ENCODE measurements at places on chromosomes 2 and 18.
A peak's percentile ranks its signal among the peaks of the same experiment; 100 is the strongest.

DNA sequence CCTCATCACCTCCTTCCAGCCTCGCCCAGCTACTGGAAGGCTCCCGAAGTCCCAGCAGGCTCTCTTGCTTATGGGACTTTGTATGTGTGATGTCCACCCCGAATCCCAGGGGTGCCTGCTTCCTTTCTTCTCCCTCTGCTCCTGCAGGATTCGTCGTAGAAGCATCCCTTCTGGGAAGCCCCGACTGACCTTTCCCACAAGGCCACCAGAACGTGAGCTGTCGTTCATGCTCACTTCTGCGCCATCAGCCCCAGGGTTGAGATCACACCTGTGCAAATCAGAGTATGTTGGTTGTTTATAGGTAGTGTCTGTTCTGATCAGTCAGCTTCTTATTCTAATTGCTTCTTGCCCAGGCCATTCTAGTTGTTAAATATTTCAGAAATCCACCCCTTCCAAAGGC is 101.8 kb downstream of the HS1BP3 start:
- DNase-seq = no peak

DNA sequence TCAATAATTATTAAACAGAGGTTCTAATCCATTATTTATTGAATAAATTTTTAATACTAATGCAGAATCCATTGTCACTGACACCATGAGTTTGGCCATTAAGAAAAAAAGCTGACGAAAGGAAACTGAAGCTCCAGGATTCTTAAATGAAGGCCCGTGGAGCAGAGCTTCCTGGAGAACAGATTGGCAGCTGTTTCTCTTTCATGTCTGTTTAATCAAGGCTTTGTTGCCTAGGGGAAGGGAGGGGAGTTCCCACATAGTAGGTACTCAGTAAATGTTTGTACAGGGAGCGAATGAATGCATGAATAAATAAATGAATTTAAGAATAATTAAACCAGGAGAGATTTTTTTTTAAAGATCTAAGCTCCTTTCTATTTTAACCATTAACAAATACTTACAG is 315.1 kb upstream of the KLHL29 start:
- DNase-seq = no peak

- peak; percentile 15 for DNase-seq
Observed at GRCh38 chr2:177393203-177393755, 706 bp downstream of the AGPS start.

DNA sequence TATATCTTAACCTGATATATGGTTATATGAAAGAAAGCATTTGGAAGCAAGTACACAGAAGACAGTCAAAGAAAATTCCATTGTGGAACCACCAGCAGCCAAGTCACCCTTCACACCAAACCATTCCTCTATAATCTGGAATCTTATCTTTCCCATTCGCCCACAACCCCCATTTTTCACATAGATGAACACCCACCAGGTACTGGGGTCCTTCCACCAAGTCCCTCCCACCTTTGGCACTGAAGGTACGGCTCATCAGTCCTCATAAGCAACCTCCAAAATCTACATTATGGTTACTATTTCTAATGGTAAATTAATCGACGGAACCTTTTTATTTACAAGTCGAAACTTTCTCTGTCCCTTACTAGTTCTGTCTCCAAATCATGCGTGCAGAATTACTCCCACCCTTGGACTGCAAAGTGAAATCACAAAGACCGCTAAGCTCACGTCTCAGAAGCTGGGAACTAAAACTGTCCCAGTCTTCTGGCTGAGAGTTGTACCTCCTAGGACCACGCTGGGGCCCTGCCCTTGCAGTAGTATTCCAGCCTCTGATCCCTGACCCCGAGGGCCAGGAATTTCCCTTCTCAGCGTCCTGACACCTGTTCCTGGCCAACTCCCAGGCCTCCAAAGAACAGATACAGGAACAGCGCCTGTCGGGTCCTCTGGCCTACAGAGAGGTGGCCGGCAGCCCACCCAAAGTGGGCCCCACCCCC is 702 bp downstream of the OLA1 start:
- no peak for DNase-seq

DNA sequence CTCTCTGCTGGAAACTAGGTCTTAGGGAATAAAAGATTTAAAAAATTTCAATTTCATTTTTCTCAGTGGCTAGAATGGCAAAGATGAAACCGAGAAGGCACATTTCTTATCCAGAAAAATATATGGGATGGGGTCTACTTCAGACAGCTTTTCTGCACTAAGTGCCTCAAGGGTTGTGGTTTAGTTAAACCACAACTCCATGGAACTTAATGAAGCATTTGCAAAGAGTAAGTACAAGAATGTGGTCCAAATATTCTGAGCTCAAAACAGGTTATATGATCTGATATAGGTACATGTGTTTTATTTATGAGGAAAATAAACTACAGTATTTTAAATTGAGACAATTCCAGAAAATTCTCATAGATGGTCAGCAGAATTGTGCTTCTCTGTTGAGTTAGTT is 101.8 kb upstream of the FZD5 start:
- no peak for DNase-seq

DNA sequence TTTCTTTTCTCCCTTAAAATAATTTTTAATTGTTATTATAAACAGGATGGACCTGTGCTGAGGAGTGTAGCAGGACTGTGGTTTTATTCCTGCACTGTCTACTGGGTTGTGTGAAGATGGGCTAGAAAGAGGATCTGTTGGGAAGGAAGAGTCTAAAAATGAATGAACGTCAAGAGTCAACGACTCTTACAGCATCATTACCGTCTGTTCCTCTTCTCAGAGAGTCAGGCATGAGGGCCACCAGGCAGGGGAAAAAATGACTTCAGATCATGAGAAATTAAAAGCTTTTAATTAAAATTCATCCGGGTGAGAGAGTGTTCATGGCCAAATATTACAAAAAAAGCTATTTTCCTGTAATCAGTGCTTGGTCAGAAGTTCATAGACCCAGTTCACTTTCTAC is 32.6 kb downstream of the SRSF7 start:
- no peak for DNase-seq

DNA sequence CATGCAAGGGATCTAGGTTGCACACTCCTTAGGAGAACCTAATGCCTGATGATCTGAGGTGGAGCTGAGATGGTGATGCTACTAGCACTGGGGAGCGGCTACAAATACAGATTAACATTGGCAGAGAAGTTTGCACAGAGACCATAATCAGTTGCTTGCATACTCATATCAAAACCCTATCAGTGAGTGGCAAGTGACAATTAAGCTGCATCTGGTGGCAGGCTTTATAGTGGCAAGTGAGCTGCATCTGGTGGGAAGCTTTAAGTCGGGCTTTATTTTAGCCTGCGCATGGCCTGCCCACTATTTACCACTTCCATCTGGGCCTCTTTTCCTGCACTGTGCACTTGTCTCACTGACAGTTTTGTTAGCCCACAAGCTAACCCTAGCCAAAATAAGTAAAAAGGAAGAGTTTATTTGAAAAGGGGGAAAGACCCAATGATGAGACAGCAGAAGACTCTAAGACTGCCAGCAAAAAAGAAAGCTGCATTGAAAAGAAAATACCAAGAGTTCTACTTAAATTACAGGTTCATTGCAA is 140.9 kb upstream of the B3GNT2 start:
- no peak for DNase-seq

GRCh38 chr2:162182395-162182794 is 30.3 kb upstream of the GCG start:
- DNase-seq = no peak

DNA sequence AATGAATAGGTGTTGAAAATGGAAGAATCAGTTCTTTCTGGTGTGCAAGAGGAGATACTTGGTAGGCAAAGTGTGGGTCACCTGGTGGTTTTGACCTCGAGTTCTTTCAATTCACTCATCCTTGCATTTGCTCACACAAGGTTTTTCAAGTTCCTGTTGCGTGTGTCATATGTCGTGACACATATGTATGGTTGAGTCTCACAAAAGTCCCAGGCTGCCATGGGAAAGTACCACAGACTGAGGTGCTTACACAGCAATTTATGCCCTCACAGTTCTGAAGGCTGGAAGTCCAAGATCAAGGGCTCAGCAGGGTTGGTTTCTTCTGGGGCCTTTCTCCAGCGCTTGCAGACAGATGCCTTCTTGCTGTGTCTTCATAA is 64.4 kb downstream of the NCK2 start:
- DNase-seq = peak; percentile 50

DNA sequence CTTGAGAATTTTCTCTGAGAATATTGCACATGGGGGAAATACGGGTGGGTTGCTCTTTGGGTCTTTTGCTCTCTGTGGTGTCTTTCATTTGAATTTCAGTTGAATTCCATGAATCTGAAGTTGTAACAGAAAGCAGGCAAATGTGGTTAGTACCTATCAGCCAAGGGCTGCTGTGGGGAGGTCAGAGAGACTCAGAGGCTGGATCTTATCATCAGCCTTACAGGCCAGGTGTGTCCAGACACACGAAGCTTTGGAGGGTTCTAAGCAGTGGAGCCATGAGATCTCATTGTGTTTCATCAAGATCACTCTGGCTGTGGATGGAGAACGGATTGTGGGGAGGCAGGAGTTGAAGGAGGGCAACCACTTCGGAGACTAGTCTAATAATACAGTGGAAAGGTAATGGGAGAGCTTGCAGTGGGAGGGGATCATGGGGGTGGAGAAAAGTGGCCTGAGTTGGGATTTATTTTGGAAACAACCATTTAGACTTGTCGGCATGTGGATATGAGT is 68.1 kb downstream of the GNAL start:
- no peak for DNase-seq

DNA sequence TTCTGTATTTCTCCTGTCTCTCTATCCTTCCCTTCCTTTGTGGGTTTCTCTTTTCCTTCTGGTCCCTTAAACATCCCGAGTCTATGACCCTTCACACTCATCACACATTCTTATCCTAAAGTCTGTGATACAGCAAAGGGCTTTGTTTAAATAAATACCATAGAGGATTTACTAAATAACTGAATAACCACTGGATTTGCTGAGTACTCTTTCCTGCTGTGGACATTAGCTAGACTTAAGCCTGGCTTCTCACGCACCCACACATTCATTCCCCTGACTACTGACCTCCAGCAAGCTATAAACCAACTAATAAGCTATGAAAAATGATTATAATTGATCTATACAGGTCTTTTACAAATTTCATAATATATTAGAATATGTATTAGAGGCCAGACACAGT is 76.6 kb downstream of the COL4A3 start:
- DNase-seq = no peak

DNA sequence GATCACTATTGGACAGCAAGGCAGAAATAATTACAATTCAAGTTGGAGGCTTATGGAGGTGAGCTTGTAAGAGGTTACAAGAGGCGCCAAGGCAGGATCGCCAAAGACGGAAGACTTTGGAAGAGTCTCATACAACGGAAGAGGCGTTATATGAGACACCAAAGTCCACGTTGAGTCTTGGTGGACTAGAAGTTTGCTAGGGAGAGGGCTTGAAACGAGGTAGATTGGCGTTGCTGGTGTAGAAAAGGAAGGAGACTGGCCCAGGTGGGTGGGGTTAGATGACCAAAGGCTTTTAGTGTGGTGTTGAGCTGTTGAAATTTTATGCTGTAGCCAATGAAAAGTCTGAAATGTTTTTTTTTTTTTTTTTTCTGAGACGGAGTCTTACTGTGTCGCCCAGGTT is 1.4 kb downstream of the MSH2 start:
- no peak for DNase-seq

GRCh38 chr18:46110406-46110805 is 6.2 kb downstream of the HAUS1 start:
- no peak for DNase-seq

DNA sequence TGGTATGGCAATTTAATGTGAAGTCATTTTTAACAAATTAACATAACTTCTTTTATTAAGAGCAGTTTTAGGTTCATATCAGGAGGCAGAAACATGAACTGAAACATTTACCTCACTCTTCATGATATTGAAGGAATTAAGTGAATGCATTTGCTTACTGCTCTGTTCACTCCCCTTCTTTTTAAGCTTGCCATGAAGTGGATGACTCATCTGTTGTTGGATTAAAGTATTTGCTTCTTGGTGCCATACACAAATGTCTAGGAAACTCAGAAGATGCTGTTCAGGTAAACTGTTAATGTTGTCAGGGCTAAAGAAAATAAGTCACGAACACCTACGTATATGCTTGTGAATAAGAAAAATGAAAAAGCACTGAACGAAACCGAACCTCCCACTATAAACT is 10.2 kb upstream of the CABYR start:
- DNase-seq = no peak

GRCh38 chr2:46812361-46813019 is 103.1 kb downstream of the MCFD2 start:
- DNase-seq = no peak

- DNase-seq = peak; percentile 98
Observed at GRCh38 chr2:55617175-55618024, at the start of gene PPP4R3B. Gene PPP4R3B, minus strand, starts transcription at chr2:55617622. Its CDS starts 337 bp downstream, at chr2:55617285.

GRCh38 chr2:241313543-241314095 is 1.9 kb downstream of the HDLBP start:
- no peak for DNase-seq

DNA sequence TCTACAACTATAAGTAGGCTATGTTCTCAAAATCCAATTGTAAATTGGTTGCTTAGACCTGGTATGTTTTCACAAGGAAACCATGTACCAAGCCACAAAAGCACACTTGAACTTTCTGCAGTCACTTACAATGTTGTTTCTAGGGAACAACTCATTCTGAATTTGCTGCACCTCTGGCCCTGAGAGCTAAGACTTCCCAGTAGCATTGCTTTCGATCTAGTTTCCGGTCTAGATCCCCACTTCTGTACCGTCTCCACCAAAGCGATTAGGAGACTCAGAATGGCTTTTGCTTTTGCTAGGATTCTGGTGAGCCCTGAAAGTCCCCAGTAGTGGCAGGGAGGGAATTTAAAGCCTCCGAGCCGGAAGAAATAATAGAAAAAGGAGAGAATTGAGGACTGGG is 313.0 kb downstream of the ARHGAP15 start:
- DNase-seq = no peak

DNA sequence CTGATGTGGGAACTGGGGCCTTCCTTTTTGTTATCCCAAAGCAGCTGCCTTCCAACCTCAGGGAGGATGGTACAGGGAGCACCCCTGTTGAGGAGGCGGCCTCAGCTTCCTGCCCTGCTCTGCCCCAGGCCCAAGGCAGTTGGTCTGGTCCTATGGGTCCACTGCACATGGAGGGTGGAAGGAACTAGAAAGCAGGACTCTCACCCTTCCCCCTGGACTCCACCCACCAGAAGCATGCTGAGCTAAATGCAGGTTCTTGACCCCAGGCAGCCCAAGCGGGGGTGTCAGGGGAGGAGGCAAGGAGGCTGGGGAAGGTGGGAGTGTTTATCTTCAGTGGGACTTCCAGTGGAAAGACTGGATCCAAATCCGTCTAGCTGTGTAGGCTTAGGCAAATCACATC is 158.5 kb downstream of the SMAD2 start:
- no peak for DNase-seq

DNA sequence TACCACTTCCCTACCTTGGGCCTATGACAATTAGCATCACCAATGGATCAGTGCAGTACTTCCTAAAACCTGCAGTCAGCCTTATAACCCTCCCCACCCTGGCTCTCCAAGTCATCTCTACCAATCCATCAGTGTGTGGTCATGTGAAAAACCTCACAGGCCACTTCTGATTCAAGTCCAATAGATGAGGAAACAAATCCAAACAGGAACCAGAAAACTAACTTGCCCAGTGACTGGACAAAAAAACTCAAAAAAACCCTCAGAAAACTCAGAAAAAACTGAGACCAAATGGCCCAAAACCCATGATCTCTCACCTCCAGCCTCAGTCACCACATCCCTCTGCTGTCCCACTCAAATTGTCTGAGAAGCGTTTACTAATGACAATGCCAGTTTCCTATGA is 43.3 kb downstream of the TGFA start:
- no peak for DNase-seq
